ENCODE measurements at places on chromosomes 4 and X.

GRCh38 chrX:45761920-45762319 lies 561.2 kb upstream of the DIPK2B start:
- DNase-seq, result no peak

DNA sequence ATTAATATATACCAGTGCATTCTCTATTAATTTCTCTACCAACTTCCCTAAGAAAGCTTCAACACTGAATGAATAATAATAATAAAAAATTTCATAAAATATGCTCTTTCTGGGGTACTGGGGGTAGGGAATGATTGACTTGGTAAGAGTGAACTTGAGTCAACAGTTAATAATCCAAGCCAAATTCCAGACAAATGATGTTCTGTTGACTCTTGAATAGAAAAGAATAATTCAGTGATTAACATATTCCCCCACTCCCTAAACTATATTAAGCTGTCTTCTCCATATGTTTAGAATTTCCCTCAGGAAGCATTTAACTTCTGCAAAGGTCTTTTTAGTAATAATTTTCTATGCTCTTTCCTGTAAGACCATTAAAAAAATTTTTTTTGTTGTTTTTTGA lies 12.3 kb downstream of the PGRMC2 start:
- DNase-seq, result no peak

DNA sequence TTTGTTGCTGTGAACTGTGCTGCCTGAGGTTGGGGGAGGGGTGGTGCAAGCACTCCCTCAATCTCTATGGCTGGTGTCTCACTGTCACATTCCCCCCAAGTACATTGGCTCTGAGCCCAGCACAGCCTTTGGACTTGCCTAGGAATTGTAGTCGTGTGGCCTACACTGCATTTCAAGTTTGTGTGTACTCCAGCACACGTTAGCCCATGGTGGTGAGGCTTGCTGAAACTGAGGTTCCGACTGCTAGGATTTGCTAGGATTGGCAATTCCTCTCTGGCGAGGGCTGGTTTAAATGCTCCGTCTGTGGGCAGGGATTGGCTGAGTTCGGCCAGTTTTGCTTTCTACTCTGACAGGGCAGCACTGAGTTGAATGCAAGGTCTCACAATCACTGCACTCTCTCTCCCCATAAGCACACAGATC lies 121.7 kb upstream of the CXXC4 start:
- DNase-seq, result no peak

- DNase-seq, result no peak
Observed at GRCh38 chrX:136766785-136767103, 14.0 kb downstream of the ARHGEF6 start.

DNA sequence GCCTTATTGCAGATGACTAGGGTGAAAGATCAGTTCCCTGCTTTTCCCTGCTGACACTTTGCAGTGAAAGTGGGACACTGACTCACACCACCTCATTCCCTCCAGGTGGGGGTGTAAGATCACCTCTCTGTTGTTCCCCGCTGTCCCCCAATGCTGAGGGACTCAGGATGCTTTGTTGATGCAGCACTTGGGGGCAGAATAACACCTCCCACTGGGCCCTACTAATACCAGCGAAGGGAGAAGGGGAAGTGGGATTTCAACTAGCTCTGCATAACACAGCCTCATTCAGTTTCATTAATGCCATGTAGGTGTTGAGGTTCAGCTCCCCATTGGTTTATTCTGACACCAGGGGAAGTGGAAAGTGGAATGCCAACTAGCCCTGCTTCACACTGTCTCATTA lies 43.6 kb upstream of the IL1RAPL2 start:
- no peak for DNase-seq

DNA sequence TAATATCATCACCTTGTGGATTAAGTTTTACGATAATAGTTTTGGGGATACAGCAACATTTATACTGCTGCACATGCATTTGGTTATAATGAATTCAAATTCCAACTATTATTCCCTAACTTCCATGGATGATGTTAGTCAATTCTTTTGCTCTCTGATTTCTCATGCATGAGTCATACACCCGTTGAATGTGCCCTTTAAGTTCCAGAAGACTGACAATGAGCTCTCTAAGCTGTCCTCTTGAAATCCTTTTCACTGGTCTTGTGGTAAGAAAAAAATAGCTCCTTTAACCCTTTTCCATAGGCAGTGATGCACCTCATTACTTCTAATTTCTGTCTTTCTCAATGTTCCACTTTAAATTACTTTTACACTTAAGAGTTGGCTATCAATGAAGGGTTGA lies 1095.2 kb upstream of the POU3F4 start:
- DNase-seq, result no peak

DNA sequence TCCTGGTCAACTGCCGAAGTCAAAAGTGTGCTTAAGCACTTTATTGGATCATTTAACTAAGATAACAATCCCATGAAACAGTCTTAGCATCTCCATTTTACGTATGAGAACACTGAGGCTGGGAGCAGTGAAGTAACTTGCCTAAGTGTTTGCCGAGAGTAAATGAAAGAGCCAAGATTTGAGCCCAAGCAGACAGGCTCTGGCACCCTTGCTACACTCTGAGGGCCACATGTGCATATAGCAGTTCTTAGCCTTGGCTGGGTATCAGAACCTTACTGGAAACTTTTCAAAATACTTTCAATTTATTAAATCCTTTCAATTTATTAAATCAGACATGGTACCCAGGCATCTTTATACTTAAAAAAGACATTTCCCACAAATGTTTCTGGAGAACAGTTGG lies 225.9 kb downstream of the NR3C2 start:
- DNase-seq, result no peak

DNA sequence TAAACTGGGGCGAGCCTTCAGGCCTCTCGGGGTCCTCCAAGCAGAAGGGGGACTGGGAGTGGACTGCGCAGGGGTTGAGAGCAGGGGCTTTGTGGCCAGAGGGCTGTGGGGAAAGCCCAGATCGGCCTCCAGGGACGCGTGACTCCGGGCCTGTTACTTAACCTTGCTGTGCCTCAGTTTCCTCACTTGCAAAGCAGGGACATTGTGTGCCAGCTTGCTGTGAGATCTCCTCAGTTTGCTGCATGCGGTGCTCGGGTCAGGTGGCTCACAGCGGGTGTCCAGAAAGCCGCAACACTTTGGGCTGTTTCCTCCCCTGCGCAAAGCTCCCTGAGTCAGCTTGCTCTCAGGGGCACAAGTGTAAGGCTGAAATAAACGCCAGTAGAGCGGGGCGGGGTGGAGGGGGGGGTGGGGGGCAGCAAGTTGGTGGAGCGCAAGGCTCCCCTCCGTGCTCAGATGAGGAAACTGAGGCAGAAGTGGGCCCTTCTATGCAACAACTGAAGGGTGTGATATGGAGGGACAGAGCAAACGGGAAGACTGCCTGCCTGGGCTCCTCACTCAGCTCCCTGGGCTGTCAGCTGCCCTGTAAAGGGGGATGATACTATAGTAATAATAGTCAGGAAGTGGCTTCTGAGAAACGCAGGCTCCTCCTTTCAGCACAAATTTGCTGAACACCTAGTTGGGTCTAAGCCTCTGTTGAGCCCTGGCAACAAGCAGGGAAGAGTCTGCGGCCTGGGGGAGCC lies 101.0 kb downstream of the HMX1 start:
- no peak for DNase-seq

Measured in WERI-Rb-1 (cell line).